ENCODE measurements at places on chromosomes 12 and 14. TPM values are rescaled to one million over a fixed set of nuclear protein-coding genes. Genes with fewer than 3 reads are reported as not detected.

The NOVA1 gene
- total RNA-seq: 1.9 TPM

DNA sequence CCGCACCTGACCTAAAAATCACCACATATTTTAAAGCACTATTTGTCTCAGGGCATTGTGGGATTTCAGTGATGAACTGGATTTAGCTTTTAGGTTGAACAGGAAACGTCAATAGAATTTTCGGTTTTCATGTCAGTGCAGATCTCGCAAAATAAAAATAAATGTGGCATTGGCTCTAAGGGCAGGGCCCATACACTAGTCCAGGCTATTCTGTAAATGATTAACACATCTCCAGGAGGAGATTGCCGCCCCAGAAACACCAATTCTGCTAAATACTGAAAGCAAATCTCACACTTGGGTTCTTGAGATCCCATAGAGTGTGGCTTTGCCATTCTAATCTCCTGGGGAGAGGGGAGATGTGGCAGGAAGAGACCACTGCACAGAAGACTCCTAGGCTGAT is 1494.0 kb upstream of the TMEM132C start:
- DNase-seq: no peak

- peak; percentile 61 for DNase-seq
These were observed 299.1 kb upstream of the AMIGO2 start for GRCh38 chr12:47378907-47379306.

- no peak for DNase-seq
These were observed 6.4 kb downstream of the GNS start for GRCh38 chr12:64752833-64753238.

All from fibroblast of villous mesenchyme (primary cell).